ENCODE measurements at places on chromosomes 2 and 18.

- DNase-seq: no peak
Measured at GRCh38 chr18:67010919-67011318, 407.0 kb upstream of the CDH19 start.

- no peak for DNase-seq
Measured at GRCh38 chr2:135913727-135914365, 37.6 kb upstream of the MCM6 start.

GRCh38 chr2:23621616-23622015 lies 236.6 kb downstream of the KLHL29 start:
- no peak for DNase-seq

GRCh38 chr2:201774546-201774945 lies 6.2 kb downstream of the ALS2 start:
- no peak for DNase-seq

- DNase-seq: no peak
Measured at GRCh38 chr18:63953811-63954210, 4.7 kb downstream of the HMSD start.

DNA sequence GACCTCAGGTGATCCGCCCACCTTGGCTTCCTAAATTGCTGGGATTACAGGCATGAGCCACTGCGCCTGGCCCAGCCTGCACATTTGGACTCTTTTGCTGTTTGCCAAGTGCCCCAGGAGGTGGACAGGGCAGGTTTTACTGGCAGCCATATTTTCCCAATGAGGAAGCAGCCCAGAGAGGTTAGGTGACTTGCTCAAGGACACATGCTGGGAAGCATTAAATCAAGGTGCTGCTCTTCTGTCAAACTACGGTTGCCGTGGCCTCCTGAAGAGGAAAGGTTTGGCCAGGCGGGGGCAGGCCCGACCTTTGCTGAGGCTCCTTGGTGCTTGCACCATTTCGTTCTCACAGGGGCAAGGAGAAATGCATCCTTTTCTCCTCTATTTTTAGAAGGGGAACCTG lies 44.0 kb downstream of the DNMT3A start:
- no peak for DNase-seq

- no peak for DNase-seq
Measured at GRCh38 chr18:46418663-46419260, 238.3 kb downstream of the LOXHD1 start.

DNA sequence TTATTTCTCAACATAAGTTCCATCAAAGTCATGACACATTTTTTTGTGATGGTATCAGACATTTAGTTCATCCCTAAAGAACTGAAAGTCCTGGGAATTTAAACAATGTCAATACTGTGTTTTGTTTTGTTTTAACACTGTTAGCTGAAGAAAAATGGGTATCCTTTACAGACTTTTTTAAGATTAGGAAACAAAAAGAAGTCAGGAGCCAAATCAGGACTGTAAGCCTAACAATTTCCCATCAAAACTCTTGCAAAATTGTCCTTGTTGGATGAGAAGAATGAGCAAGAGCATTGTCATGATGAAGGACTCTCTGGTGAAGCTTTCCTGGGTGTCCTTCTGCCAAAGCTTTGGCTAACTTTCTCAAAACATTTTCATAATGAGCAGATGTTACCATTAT lies 69.4 kb downstream of the SRD5A2 start:
- DNase-seq: no peak

GRCh38 chr2:33605056-33605455 lies 6.0 kb upstream of the FAM98A start:
- no peak for DNase-seq

GRCh38 chr2:96074156-96074555 lies 39.4 kb upstream of the GPAT2 start:
- DNase-seq: no peak

DNA sequence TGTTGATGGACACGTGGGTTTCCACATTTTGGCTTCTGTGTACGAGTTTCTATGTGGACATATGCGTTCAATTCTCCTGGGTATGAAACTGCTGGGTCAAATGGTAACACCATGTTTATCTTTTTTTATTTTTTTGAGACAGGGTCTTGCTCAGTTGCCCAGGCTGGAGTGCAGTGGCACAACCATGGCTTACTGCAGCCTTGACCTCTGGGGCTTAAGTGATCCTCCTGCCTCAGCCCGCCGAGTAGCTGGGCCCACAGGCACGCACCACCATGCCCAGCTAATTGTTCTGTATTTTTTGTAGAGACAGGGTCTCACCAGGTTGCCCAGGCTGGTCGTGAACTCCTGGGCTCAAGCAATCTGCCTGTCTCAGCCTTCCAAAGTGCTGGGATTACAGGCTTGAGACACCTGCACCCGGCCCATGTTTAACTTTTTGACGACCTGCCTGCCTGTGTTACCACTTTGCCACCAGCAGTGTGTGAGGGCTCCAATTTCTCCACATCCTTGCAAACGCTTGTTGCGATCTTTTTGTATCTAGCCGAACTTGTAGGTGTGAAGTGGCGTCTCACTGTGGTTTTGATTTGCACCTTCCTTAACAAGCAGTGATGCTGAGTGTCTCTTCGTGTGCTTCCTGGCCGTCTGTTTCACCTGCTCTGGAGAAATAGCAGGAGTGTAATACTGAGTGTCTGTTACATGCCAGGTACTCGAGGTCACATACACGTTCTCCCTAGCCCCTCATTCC lies 6.9 kb downstream of the HSBP1L1 start:
- no peak for DNase-seq

DNA sequence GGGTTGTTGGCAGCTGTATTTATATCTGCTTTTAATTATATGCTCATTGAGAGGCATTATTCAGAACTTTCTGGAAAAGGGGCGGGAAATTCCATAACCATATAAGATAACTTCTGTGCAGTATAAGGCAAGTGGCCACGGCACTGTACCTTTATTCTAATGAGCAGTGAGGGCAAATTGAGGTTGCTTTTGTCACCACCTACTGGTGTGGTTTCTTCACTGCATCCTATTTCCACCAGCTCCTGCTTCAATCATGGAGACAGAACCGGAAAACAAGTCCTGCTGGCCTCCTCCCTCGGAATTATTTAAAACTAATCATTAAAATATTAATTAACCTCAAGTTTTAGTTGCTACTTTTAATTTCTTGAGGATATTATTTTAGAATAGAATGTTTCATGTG lies 759.4 kb downstream of the CBLN2 start:
- DNase-seq: no peak

DNA sequence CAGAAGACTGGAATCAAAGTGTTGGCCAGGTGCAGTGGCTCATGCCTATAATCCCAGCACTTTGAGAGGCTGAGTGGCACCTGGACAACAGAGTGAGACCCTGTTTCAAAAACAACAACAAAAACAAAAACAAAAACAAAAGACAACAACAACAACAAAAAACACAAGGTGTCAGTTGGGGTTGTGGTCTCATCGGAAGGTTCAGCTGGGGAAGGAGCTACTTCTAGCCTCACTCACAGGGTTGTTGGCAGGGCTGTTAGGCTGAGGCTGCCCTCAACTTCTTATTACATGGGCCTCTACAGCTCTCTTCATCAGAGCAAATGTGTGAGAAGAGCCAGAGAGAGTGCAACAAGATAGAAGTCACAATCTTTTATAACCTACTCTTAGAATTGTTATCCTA lies 34.6 kb upstream of the CAB39 start:
- DNase-seq: no peak

DNA sequence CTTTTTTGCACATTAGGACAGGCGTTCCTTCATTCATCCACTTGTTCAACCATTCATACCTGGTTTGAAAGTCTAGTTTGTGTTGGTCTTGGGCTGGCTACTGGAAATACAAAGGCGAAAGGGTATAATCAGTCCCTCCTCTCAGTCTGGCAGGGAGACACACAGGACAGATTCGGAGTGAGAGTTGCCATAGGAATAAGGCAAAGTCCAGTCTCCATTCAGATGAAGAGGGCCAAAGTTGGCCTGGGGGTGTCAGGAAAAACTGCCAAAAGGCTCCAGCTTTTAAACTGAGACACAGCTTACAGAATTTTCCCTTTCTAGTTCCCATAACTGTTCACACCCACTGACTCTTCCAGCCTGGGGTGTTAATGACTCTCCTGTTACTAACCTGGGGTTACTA lies 96.3 kb upstream of the AQP4 start:
- DNase-seq: no peak

DNA sequence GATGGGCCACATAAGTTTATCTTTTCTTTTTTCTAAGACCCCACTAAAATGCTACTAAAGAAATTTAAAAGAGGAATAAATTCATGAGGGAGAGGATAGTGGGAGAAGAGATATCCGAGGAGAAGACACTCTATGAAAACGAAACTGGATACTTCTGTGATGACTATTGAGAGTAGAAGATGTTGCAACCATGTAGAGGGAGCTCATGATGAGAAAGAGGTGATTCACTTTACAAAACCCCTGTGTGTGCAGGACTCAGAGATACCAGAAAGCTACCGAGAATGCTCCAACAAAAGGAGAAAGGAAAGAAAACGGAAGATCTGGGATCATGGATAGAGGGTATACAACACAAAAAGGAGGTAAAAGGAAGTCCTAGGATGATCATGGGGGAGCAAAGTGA lies 34.9 kb downstream of the SLC38A11 start:
- DNase-seq: no peak

DNA sequence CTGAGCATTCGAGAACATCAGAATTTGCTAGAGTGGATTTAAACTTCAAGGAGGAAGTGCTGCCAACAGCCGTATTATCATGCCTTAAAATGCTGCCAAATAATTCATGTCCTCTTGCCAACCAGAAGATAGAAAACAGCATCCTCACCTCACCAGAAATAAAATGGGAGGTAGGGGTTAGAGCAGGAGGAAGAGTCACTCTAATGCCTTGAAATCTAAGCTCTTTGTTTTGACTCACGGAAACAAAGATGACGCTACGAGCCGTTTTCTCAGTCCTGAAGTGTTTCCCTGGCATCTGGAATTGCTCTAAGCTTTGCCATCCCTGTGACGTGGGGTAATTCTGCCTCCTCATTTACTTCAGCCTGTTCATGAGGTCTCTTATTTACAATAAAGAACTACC lies 97.1 kb downstream of the PRPF40A start:
- DNase-seq: no peak

GRCh38 chr2:224689539-224689938 lies 26.6 kb downstream of the CCDC195 start:
- no peak for DNase-seq

GRCh38 chr2:14930441-14930840 lies 297.9 kb downstream of the LRATD1 start:
- no peak for DNase-seq

DNA sequence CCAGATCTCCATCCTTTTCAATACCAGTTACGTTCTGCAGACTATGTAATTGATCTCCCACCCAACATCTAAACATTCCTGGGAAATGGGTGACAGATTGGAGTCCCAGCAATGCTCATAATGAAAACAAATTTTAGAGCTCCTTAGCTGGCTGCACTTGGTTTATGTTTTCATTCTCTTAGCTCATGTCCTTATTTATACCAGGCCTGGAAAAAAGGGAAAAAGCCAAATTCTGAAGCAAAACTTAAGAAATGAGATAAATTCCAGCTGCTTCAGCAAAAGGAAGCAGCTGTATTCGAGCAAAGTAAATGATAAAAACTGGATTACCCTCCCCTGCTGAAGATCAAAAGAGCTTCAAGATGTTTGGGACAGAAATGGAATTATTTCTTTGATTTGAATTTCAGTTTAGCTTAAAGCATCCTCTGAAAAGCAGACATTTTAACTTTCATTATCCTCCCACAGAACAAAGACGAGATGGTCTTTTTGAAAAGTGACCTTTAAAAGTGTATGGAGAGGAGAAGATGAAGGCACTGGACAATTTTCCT lies 196.5 kb upstream of the THUMPD2 start:
- DNase-seq: no peak

DNA sequence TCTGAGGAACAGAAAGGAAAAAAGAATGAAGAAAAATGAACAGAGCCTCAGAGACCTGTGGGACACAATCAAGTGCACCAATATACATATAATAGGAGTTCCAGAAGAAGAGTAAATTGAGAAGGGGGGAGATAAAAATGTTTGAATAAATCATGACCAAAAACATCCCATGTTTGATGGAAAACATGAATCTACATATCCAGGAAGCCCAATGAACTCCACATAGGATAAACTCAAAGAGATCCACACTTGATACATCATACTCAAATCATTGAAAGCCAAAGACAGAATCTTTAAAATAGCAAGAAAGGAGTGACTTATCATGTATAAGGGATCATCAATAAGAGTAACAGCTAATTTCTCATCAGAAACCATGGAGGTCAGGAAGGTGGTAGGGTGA lies 80.0 kb downstream of the COA5 start:
- no peak for DNase-seq

DNA sequence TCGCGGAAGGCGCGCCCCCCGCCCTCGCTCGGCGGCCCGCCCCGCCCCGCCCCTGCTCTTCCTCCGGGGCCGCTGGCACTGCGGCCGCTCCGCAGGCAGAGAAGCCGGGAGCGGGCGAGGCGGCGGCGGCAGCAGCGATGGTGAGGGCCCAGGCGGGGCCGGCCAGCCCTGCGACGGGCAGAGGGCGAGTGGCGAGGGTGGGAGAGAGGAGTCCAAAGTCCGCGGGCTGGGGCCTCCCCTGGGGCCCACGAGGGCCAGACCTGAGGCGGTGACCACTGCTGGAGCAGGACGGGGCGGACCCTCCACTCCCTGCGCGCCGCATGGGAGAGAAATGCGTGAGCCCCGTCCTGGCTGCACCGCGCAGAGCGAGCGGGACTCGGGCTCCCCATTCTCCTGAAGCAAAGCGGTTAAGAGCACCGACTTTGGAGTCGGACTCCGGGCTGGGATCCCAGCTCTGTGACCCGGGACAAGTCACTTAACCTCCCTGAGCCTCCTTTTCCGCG lies at the start of gene VAMP5:
TSS of gene VAMP5 (plus strand) at position 78 of the 503 bp plus-strand sequence. CDS start at position 138, 60 bp downstream.
- DNase-seq: no peak

DNA sequence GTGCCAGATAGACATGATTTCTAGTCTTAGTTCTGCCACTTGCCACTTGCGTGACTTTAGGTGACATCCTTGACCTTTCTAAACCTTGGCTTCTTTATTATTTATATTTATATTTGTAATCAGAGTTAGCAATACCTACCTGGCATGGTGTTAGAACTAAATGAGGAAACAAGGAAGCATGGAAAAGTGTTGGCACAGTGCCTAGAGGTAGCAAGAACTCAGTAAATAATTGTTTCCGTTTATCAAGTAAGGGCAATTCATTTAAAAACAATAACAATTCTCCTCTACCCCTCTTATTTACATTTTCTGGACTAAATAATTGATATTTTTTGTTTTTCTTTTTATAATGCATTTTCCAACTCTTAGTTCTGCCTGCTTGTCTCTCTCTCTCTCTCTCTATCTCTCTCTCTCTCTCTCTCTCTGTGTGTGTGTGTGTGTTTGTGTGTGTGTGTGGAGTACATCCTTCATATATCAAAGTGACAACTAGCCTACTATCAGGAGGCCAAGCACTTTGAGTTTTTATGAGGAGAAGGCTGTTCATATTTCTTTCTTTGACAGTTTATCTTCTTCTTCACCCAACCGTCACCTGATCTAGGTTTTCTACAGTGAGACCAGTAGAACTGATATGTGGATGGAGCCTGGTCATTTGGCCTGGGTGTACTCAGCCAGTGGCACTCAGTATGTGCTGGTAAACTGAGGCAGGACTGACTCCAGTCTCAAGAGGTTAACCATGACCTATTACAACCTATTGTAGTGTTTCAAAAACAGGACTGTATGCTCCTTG lies 134.5 kb downstream of the LRRTM1 start:
- DNase-seq: no peak

GRCh38 chr2:29660201-29660600 lies 261.2 kb downstream of the ALK start:
- no peak for DNase-seq

Data from esophagus squamous epithelium (tissue), 5 donors.